Thyroid gland (tissue), 4 donors: ENCODE measurements at places on chromosomes 12 and 14. TPM values are rescaled to one million over a fixed set of nuclear protein-coding genes. Genes with fewer than 3 reads are reported as not detected.

DNA sequence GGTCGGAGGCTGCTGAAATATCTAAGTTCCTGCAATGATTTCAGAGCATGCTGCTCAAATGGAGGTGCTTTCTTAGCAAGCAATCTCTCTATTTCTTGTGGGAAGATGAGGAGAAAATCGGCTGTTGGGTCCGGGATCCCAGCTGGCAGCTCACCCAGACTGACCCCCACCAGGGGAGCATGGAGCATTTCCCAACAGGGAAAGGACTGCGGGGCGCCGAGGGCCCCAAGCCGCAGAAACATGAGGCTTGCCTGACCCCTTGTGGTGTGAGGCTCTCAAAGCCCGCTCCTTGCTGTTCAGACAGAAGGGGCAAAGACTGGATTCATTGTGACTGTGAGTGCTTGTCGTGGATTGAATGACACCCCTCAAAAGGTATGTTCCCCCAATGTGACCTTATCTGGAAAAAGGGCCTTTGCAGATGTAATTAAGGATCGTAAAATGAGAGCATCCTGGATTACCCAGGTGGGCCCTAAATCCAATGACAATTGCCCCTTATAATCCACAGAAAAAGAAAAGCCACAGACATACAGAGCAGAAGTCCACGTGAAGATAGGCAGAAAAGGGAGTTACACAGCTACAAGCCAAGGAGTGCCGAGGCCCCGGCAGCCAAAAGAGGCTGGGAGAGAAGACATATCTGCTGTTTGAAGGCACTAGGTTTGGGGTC is 116.3 kb upstream of the VASH1 start:
- no peaks in the 10 kb centered on the region for H3K36me3 ChIP-seq
- DNase-seq = peak; percentile 18
- no peaks in the 10 kb centered on the region for H3K4me1 ChIP-seq
- no peak overlapping the region for H3K27ac ChIP-seq
- H3K27me3 ChIP-seq = no peaks in the 10 kb centered on the region

GRCh38 chr14:28301179-28301578 is 465.4 kb upstream of the FOXG1 start:
- H3K4me1 ChIP-seq = no peaks in the 10 kb centered on the region
- no peaks in the 10 kb centered on the region for H3K36me3 ChIP-seq
- DNase-seq = no peak
- no peak overlapping the region for H3K4me3 ChIP-seq

- H3K4me3 ChIP-seq = no peak overlapping the region
- no peaks in the 10 kb centered on the region for H3K4me1 ChIP-seq
- no peaks in the 10 kb centered on the region for H3K27me3 ChIP-seq
- DNase-seq = no peak
These were observed 36.8 kb downstream of the SARNP start for GRCh38 chr12:55780685-55781084.

DNA sequence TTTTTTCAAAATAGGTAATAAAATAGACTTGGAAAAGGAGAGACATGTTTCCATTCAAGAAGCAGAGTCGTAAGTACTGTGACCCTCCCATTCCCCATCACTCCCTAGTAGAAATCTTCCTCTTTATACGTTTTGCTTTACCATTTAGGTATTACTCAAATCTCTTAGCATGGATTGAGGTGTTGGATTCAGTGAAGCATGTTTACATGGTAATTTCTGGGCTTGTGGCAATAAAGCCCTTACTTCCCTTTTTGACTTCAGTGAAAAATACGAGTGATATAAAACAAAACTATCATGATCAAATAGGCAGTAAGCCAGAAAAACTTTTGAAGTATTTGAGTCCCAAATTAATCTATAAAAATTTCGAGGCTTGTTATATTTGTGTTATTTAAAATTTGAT is 27.4 kb downstream of the RAB21 start:
- DNase-seq = no peak
- H3K36me3 ChIP-seq = peaks cover 10% of the 10 kb centered on the region
- H3K27me3 ChIP-seq = no peaks in the 10 kb centered on the region
- no peak overlapping the region for H3K27ac ChIP-seq
- no peaks in the 10 kb centered on the region for H3K4me1 ChIP-seq

GRCh38 chr14:53226553-53226952 is 73.4 kb upstream of the DDHD1 start:
- DNase-seq = no peak
- no peaks in the 10 kb centered on the region for H3K4me1 ChIP-seq
- H3K4me3 ChIP-seq = no peak overlapping the region
- no peaks in the 10 kb centered on the region for H3K27me3 ChIP-seq

DNA sequence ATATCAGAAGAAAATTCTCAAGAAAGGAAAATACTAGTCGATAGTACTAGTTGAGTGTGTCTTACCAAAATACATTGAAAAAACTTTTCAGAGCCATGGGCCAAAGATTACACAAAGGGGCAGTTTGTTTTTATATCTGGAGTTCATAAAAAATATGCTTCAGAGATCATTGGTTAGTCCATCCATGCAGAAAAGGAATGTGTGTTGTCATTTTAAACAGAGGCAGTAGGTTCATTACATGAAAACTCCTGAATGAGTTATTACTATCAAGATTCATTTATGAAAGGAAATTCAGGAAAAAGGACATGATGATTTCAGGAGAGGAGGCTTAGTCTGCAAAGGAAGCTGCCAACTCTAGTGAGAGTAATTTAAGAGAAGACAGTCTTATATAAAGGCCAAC is 354.8 kb downstream of the AEBP2 start:
- no peaks in the 10 kb centered on the region for H3K27me3 ChIP-seq
- peaks cover 7% of the 10 kb centered on the region for H3K4me1 ChIP-seq
- peak overlapping the region; percentile 34 for H3K27ac ChIP-seq
- no peak overlapping the region for H3K4me3 ChIP-seq
- DNase-seq = no peak
- no peaks in the 10 kb centered on the region for H3K36me3 ChIP-seq

DNA sequence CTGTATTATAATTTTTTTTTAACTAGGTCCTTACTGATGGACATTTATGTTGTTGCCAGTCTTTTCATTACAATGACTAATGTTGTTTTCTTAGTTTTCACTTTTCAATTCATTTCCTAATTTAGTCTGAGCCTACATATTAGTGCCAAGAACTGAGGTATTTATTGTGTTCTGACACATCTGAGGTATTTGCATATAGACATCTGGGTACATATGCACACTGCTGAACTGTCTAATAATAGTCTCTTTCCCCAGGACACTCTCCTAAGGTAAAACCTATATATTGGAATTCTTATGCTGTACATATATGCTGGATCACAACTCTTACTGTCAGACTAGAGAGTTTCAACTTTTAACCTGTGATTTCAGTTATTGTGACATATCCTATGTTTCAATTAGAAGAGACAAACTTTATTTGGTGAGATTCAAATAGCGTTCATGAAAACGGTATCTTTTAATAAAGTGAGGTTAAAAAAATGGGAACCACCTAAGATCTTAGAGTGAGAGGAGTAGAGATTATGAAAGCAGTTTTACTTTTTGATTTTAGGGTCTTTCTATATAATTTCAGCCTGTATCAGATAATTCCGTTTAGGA is 263.2 kb downstream of the RAD51B start:
- no peaks in the 10 kb centered on the region for H3K36me3 ChIP-seq
- H3K4me3 ChIP-seq = no peak overlapping the region

- H3K36me3 ChIP-seq = peaks cover 8% of the 10 kb centered on the region
- no peaks in the 10 kb centered on the region for H3K27me3 ChIP-seq
- H3K4me1 ChIP-seq = no peaks in the 10 kb centered on the region
- no peak overlapping the region for H3K27ac ChIP-seq
- no peak overlapping the region for H3K4me3 ChIP-seq
These were observed 52.8 kb upstream of the ATF1 start for GRCh38 chr12:50711121-50711520.

DNA sequence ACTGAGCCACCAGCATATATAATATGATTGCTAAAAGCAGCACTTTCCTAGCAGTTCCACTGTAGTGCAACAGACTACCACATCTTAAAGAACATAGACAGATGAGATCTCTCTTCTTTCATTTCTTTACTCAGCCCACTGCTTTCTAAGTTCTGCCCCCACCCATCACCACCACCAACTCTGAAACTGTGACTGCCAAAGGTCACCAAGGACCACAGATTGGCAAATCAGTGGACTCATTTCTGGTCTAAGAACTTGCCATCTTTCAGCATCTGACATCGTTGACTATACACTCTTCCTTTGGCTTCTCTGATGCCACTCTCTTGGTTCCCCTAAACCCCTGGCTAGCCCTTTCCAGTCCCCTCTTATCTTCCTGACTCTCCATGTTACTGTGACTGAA is 38.4 kb downstream of the IFNG start:
- no peaks in the 10 kb centered on the region for H3K4me1 ChIP-seq
- no peak for DNase-seq
- no peak overlapping the region for H3K4me3 ChIP-seq
- no peaks in the 10 kb centered on the region for H3K36me3 ChIP-seq
- no peaks in the 10 kb centered on the region for H3K27me3 ChIP-seq

GRCh38 chr12:8697476-8698131 is at the start of gene RIMKLB:
TSS of gene RIMKLB (plus strand) at chr12:8697991. CDS start at chr12:8713867, 15,876 bp downstream.
- H3K27ac ChIP-seq = peak within 1 kb of the TSS; percentile 95
- peaks cover 39% of the 10 kb centered on the region for H3K4me1 ChIP-seq
- peak within 1 kb of the TSS; percentile 100 for H3K4me3 ChIP-seq
- no peaks in the 10 kb centered on the region for H3K27me3 ChIP-seq
- H3K36me3 ChIP-seq = no peaks in the 10 kb centered on the region

GRCh38 chr14:98345161-98345560 is 926.8 kb downstream of the BCL11B start:
- no peaks in the 10 kb centered on the region for H3K36me3 ChIP-seq
- H3K27me3 ChIP-seq = no peaks in the 10 kb centered on the region
- DNase-seq = no peak
- no peak overlapping the region for H3K27ac ChIP-seq
- no peak overlapping the region for H3K4me3 ChIP-seq

- H3K36me3 ChIP-seq = no peaks in the 10 kb centered on the region
- H3K4me1 ChIP-seq = no peaks in the 10 kb centered on the region
- no peaks in the 10 kb centered on the region for H3K27me3 ChIP-seq
- H3K4me3 ChIP-seq = no peak overlapping the region
- H3K27ac ChIP-seq = no peak overlapping the region
- no peak for DNase-seq
These were observed 13.9 kb downstream of the PAX9 start for GRCh38 chr14:36675581-36675980.

DNA sequence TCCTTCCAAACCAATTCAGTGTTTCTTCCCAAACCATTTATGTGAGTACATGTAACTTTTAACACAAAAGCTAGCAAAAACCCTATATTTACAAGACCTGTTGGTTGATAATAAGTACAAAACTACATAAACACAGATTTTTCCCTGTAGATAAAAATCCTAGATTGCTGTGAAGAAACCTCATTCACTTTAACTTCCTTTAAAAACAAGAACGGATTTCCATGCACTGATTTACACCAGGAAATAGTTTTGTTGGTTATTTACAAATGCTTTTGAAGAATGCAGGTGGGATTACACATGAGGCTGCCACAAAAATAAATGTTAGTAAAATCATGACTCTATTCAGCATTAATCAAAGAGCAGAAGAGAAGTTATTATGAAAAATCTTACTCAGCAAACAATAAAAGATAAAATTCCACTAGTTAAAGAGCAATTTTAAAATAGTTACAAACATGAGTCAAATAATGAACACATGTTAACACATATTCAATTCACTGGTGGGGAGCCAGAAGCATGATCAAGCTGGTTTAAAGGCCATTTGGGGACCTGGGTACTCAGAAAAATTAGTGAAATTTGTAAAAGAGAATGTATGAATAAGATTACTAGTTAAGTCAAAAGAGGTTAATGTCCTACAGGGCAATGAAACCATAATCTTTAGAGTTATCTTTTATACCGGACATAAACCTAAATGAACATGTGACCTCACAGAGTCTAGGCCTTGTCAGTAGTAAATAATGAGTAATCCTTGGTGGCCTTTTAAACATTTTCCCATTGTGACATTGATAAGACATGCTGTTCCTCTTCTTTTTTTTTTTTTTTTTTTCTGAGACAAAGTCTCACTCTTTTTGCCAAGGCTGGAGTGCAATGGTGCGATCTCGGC is 79.9 kb downstream of the PHLDA1 start:
- DNase-seq = no peak
- no peaks in the 10 kb centered on the region for H3K36me3 ChIP-seq
- H3K27ac ChIP-seq = no peak overlapping the region
- H3K4me3 ChIP-seq = no peak overlapping the region
- H3K4me1 ChIP-seq = peaks cover 21% of the 10 kb centered on the region

DNA sequence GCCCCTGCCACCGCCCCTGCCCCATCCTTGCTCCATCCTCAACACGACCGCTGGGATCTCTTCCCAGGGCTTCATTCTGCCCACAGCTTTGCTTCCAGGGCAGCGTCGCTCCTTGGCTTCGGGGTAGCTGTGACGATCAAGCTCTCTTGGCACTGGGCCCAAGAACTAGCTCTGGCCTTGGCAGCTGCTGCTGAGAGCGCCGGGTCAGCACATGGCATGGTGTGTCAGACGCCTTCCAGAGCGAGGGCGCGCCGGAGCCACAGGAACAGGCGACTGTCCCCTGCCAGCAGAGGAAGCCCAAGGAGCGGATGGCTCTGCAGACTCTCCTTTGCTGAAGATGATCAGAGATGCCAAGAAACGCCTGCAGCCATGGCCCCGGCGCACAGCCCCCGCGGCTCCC is 15.9 kb downstream of the RAB35 start:
- no peak overlapping the region for H3K27ac ChIP-seq
- DNase-seq = peak; percentile 77
- H3K27me3 ChIP-seq = no peaks in the 10 kb centered on the region
- no peaks in the 10 kb centered on the region for H3K4me1 ChIP-seq
- peaks cover 35% of the 10 kb centered on the region for H3K36me3 ChIP-seq

DNA sequence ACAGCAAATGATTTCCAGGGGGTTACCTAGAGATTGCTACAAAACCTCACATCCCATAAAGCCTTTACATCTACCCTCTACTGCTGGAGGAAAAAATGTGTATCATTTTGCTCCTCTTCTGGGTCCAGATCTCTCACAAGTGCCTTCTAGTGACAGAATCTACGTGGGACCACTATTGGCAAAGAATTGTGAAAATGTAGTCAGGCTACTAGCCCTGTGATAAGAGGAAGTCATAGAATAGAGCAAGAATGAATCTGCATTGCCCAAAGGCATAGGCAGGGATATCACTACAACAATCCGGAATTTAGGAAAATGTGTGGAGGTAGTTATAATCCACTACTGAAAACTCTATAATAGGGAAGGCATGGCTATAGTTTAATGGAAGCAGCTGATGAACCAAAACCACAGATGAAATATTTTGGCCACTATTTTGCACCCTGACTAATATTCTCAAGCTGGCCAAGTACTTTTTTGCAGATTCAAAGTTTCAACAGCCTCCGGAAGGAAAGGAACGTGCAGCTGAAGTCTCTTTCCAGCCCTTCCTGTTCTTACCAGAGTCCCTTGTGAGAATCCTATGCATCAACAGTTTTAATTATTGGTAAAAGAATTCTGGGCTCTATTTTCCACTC is 176.8 kb downstream of the PHLDA1 start:
- H3K27ac ChIP-seq = no peak overlapping the region
- no peak overlapping the region for H3K4me3 ChIP-seq
- no peaks in the 10 kb centered on the region for H3K27me3 ChIP-seq
- DNase-seq = no peak

C14orf93 gene
- total RNA-seq = 17.9 TPM

HSP90B1 gene
- total RNA-seq = 1,103 TPM

SOAT2 gene
- not detected for total RNA-seq

HRK gene
- 0.56 TPM for total RNA-seq

ETNK1 gene
- total RNA-seq = 50.0 TPM
